AG04449 (cell line): ENCODE measurements at places on chromosomes 6 and 20.

DNA sequence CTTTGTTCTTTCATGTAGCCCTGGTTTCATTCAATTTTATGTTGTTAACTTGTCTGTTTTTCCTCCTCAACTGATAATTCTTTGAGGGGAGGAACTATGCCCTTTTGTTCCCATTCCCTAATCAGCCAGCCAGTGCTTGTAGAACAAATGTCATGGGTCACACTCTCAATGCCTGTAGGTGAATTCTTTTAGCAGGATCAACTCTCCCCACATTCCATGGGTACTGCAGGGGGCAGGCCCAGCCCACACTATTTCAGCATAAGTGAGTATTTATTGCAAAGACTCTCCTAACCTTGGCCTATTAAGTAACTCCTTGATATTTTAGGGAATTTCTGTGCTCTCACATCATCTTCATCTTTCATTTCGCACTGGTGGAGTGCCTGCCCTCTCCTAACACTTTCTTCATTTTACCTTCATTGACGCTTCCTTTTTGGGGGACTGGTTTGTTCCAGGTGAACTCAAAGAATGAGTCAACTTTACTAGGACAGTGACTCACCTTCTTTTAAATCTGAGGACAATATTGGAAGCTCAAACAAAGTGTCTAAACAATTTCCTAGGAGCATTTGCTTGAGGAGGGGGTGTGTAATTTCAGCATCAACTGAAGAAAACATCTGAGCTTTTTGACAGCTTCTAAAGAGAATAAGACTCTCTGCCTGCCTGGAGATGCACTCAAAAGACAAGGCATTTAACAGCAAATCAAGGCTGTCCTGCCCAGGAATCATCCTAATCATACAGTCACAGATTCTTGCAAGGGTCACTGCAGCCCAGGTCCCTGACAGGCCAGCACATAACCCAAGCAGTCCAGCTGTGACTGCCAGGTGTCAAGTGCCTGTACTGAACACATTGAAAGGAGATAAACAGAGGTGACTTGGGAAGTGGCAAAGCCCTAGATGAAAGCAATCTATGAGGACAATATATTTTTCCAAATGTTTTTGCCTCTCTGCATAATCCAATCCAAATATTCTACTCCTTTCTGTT, 263.9 kb upstream of the PRND start:
- DNase-seq: no peak

- no peak for DNase-seq
Observed at GRCh38 chr6:50836231-50836630, 17.6 kb downstream of the TFAP2B start.

GRCh38 chr20:33812908-33813462, 1.8 kb downstream of the CHMP4B start:
- DNase-seq: no peak

DNA sequence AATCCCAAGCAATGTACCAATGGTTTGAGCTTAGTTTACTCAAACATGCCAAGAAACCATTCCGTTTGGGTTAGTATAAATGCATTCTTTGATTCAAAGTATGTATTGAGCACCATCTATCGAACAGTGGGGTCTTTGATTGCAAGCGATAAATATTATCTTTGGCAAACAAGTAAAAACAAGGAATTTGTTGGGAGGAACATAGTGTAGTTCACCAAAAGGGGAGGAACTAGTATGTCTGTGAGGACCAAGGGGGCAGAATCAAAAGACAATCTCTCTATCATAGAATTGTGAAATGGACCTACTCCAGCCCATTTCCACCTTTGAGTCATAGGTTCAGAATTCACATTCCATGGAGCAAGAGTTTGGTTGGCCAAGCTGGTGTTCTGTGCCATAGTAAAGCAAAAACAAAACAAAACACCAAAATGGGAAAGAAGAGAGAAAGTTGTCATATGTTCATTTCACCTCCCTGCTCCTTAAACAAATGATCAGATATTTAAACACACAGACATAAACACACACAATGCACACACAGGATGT, 266.0 kb downstream of the TSHZ2 start:
- no peak for DNase-seq

GRCh38 chr6:56381801-56382251, 134.4 kb upstream of the COL21A1 start:
- DNase-seq: no peak
